Left forelimb (tissue), 1 donor: ENCODE measurements at places on chromosomes 11 and 22.

- no peak for DNase-seq
These were observed 27.2 kb upstream of the A4GALT start for GRCh38 chr22:42747701-42748513.

DNA sequence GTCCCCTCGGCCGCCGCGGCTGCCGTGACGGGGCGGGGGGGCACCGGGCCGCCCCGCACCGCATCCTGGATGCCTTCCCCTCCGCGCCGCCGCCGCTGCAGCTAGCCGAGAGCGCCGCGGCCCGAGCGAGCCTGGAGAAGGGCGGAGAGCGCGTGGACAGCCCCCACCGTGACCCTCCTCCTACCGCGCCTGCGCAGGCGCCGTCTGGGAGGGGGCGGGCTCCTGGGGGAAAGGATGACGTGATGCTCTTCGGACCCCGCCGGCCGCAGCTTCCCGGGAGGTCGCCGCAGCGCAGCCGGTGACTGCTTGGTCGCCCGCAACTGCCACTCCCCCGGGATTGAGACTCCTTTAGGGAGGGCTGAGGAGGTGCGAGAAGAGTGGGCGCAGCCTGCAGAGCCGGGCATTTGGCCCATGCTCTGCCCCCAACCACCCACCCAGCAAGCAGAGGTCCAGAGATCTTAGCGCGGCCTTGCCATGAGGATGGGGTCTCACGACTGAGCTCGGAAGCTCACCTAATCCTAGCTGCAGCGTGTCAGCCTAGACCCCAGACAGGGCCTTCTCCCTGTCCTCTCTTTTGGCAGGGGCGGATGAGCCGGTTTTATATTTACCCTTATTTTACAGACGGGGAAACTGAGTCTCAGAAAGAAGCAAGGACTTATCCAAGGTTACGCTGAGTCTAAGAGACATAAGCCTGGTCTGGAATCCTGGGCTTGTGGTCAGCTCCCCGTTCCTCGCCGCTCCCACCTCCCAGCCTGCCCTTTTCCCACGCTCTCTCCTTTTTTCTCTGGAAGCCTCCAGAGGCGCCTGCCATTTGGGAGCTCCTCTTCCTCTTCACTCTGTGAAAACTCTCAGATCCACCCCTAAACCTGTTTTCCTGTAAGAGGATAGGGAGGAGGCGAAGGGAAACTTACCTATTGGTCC is at the start of gene DENND5A:
DENND5A (minus strand) TSS at position 140 of the 921 bp plus-strand sequence. CDS start 281 bp downstream, outside the sequence.
- DNase-seq, result peak; percentile 91

- no peak for DNase-seq
These were observed 9.8 kb downstream of the PACSIN2 start for GRCh38 chr22:43005106-43005505.

DNA sequence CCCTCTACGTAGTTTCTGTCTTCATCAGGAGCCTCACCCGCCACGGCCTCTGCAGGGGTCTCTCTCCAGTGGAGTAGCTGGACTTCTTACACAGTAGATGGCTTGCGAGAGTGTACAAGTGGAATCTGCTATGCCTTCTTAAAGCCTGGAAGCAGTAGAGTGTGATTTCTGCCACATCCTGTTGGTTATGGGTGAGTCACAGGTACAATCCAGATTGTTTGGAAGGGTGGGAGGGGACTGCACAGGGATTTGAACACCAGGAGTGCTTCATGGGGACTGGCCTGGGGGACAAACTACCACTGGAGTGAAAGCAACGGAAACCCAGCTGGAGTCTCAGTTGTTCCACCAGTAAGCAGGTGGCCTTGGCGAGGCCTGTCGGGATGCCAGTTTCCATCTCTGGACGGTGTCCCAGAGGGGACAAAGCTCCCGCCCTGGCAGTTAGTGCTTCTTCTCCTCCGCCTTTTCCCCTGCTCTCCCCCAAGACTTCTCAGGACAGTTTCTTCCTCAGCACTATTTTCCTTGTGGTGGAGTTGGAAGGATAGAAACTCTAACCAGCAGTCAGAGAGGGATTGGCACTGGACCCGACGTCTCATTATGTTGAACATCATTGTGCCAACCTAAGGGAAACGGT is 85.0 kb upstream of the RCN1 start:
- no peak for DNase-seq

GRCh38 chr22:19703869-19704268 is 10.4 kb upstream of the SEPTIN5 start:
- peak; percentile 53 for DNase-seq

DNA sequence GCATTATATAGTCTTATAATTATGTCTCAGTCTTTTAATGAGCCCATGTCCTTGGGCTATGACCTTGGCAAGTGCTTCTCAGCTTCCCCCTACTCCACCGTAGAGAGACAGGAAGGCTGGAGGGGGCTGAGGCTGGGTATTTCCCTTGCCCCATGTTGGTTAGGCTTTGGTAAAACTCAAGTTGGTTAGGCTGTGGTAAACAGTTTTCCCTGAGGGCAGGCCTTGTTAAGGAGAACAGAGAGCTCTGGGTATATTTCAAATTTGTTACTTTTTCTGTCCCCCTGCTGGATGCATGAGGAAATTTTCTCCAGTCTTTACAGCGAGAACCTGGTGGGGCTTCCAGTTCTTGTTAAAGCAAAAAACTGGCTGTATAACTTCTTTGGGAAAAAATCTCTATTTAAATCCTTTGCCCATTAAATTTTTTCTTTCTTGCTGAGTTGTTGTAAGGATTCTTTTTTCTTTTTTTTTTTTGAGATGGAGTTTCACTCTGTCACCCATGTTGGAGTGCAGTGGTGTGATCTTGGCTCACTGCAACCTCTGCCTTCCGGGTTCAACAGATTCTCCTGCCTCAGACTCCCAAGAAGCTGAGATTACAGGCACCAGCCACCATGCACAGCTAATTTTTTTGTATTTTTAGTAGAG is 12.2 kb upstream of the DCHS1 start:
- DNase-seq, result no peak

- no peak for DNase-seq
These were observed 242.6 kb upstream of the FAT3 start for GRCh38 chr11:91981995-91982394.

- DNase-seq, result peak; percentile 61
These were observed 79.3 kb downstream of the ADAMTS15 start for GRCh38 chr11:130527636-130528297.

- no peak for DNase-seq
These were observed 64.2 kb downstream of the PRR5L start for GRCh38 chr11:36360318-36360717.

GRCh38 chr11:85874265-85874664 is 19.1 kb downstream of the CCDC83 start:
- DNase-seq, result no peak

GRCh38 chr22:36257308-36257707 is 4.4 kb downstream of the APOL1 start:
- peak; percentile 55 for DNase-seq

DNA sequence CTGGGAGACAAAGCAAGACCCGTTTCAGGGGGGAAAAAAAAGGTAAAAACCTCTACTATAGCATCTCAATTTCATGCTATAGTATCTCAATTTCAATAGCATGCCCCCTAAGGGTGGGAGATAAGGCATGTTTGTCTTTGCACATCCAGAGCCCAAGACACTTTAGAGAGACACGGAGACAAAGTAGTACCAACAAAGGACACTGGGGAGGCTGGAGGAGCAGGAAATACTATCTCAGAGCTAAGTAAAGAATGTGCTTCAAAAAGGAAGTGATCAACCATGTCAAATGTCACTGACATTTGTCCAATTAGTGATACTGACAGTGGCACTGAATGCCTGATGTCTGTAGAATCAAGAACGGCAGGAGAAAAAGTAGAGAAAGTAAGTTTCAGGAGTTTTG is 68.6 kb downstream of the RRAS2 start:
- DNase-seq, result no peak

DNA sequence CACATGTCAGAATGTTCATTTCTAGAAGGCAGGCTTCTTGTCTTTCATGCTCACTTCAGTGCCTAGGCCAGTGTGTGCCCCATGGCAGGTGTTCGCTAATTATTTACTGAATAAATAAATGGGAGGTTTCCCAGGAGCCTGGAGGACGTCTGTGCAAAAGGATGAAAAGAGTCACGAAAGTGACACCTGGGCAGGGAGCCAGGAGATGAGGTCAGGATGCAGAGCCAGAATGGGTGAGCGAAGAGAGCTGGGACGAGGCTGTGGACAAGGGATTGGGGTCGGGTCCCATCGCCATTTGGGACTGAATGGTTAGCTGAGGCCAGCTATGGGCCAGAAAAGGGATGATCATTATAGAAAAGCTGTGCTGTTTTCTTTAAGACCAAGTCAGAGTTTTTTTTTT is 560.4 kb downstream of the TBC1D22A start:
- DNase-seq, result peak; percentile 26

- DNase-seq, result no peak
These were observed 749.8 kb upstream of the ARHGAP42 start for GRCh38 chr11:99937330-99937729.

DNA sequence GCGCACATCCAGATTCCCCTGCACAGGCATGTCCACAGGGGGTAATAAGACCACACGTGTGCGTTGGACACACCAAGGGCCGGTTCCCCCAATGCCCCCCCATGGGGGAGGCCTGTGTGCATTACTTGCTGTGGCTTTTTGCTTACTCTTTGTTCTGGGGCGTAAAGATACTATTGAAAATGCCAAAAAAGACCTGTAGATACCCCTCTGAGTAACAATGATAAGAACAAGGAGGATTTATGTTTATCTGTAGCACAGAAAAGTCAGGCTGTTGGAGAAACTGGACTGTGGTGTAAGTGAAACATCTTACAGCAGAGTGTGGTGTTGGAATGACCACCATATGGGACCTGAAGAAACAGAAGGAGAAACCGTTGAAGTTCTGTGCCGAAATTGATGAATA is 103.2 kb downstream of the TBC1D22A start:
- no peak for DNase-seq

- DNase-seq, result no peak
These were observed 350.1 kb downstream of the GUCY1A2 start for GRCh38 chr11:106668147-106668546.

DNA sequence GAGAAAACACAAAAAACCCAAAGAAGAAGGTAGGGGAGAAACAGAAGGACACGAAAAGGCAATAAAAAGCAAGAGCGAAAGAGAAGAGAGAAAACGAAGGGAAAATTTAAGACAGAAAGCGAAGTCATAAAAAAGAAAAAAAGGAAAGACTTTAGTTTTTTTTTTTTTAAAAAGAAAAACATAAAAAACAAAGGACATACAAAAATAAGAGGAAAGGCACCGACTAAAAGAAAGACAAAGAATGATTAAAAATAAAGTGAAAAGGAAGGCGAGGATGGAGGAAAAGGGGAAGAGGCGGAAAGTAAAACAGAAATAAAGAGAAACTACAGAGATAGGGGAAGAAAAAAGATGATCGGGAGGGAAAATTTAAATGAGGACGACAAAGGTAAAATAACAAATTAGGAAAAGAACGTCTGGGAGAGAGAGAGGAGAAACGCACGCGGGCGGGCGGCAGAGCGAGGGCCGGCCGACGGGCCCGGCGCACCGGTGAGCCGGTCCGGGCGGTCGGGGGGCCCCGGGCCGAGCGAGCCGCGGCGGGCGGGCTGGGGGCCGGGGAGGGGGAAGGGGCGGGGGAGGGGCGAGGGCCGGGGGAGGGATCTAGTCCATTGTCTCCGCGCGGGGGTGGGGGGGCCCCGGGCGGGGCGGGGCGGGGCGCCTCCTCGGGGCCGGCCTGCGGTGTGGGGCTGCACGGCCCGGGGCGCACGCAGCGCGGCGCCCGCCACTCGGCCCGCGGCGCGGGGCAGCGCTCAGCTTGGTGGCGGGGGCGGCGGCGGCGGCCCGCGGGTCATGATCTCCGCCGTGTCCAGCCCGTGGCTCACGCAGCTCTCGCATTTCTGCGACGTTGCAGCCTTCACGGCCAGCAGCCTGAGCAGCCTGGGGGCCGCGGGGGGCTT is at the start of gene TBX1:
TBX1 (plus strand) TSS at position 721 of the 893 bp plus-strand sequence; CDS start at position 787, 66 bp downstream.
- no peak for DNase-seq

- no peak for DNase-seq
These were observed 206.1 kb upstream of the MTNR1B start for GRCh38 chr11:92763336-92763735.

DNA sequence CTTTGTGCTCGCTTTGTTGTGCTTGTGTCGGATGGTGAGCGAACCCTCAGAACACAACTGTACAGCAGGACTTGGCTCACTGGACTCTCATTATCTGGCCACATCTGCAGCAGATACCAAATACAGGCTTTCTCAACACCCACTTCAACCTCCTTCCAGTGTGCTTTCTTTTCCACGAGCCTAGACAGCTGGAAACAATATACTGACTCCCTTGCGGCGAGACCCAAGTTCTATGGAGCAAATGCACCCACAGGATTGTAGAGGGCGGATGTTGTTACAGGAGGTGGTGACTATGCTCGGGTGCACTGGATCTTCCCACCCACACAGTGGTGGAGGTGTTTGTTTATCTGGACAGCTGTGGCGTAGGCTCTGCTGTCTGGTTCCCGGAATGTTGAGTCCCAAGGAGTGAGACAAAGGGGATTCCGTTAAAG is 204.3 kb downstream of the TENM4 start:
- DNase-seq, result peak; percentile 75

DNA sequence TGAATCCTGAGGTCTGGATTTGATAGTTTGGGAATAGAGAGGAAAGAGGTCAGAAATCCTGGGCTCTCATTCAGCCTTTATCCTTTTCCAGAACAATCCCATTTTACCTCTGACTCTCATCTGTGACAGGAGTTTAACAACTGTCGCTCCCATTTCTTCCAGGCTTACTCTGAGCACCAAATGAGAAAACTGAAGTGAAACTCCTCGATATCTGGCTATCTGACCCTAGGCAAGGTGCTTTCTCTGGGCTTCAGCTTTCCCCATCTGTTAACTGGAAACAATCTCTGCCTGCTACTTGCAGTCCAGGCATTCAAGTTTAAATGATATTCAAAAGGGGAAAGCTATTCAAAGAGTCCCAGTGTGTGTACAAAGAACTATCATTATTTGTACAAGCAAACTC is 50.1 kb downstream of the NRXN2 start:
- no peak for DNase-seq

DNA sequence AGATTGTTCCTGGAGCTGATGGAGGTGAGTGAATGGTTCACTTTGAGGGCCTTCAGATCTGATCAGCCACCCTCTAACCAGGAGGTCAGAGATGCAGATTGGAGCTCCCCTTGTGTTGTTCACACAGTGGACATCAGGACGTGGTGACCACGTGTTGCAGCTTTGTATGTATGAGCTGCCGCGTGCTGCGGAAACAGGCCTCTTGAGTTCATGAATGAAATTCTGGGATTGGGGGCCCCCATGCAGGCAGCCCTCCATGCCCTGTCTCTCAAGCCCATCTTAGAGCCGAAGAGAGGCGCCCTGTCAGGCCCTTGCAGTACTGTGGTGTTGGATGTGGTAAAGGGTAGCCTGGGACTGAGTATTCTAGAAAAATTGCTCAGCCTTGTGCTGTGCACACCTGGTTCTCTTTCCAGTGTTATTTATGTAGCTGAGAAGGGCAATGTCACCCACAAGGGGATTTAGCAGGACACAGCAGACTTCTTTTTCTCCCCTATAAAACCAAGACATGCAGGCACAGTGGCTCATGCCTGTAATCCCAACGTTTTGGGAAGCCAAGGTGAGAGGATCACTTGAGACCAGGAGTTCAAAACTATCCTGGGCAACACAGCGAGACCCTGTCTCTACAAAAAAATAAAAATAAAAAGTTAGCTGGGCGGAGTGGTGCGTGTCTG is 64.9 kb downstream of the MED15 start:
- DNase-seq, result peak; percentile 57
